Stimulated activated naive CD4-positive, alpha-beta T cell (primary cell): ENCODE measurements at places on chromosomes 12 and 14.

DNA sequence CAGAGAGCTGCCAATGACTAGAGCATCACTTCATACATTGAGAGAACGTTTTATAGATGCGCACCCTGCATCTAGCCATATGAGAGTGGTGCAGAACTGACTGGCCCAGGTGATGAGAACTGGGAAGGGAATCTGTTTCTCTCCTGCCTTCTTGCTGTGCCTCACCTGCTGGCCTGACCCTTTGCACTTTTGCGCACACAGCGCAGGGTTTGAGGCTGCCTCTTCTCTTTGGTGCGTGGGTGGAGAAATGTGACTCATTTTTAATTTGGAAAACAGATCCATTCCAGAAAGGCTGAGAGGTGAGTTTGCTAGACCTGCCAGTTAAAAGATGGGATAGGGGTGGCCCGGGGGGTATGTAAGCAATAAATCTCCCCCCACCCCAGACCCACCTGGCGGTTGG lies 453 bp upstream of the ESRRB start:
- DNase-seq = no peak

GRCh38 chr12:41419131-41419893 lies 231.2 kb downstream of the PDZRN4 start:
- no peak for DNase-seq

- DNase-seq = no peak
Observed at GRCh38 chr12:49292729-49293055, 2.3 kb upstream of the PRPH start.

DNA sequence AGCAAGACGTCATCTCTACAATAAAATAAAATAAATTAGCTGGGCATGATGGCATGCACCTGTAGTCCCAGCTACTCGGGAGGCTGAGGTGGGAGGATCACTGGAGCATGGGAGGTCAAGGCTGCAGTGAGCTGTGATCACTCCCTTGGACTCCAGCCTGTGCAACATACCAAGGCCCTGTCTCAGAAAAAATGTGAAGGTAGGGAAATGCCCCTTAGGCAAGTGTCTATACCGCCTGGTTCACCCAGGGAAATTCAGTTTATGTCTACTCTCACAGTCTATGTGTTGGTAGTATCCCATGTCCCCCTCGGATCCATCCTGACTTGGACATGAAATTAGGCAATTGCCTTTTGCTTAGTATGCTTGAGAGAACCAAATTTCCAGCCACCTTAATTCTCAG lies 88.4 kb upstream of the TMEM132C start:
- DNase-seq = no peak

- no peak for DNase-seq
Observed at GRCh38 chr14:89648510-89648909, 231.5 kb upstream of the FOXN3 start.

- no peak for DNase-seq
Observed at GRCh38 chr12:117097159-117097558, 2.1 kb downstream of the TESC start.

DNA sequence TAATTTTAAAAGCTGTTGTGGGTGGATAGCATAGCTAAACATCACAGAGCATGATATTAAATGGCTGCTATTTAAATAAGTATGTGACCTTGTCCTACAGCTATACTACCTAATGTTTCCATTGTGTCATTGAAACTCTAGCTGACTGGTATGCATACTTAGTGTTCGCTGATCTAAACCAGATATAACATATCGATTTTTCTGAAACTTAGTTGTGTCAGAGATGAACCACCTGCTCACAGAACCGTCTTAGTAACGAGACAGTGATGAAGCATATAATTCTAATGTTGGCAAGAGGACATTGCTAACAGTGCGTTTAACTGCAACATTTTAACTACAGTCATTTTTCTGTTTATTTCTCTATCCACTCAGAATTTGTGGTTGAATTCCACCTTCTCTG lies 36.1 kb upstream of the NUAK1 start:
- no peak for DNase-seq

GRCh38 chr12:102535306-102535705 lies 54.9 kb upstream of the IGF1 start:
- no peak for DNase-seq

DNA sequence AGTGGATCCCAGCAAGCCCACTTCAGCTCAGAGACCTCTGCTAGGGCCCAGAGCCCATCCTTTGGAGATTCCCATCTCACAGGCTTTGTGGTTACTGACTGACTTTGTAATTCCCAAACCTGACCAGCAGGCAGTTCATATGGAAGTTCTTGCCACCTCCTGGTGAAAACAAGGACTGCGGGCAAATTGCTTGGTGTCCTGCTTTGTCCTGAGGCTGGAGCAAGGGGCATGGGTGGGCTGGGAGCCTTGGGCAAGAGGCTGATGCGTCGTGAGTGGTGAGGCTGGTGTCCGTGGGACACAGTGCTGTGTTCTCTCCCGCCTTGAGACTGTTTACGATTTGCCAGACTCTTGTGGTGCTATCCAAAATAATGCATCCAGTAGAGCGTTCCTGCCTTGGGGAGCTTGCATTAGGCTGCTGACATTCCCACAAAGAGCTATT lies 91.0 kb downstream of the LRRC74A start:
- DNase-seq = no peak

- no peak for DNase-seq
Observed at GRCh38 chr14:70257526-70257925, 68.8 kb upstream of the SLC8A3 start.

GRCh38 chr12:6536894-6537579 lies 2.7 kb downstream of the GAPDH start:
- DNase-seq = no peak

GRCh38 chr12:65903691-65904383 lies 79.6 kb downstream of the HMGA2 start:
- DNase-seq = no peak

GRCh38 chr12:728781-729180 lies 23.6 kb upstream of the WNK1 start:
- peak; percentile 77 for DNase-seq

DNA sequence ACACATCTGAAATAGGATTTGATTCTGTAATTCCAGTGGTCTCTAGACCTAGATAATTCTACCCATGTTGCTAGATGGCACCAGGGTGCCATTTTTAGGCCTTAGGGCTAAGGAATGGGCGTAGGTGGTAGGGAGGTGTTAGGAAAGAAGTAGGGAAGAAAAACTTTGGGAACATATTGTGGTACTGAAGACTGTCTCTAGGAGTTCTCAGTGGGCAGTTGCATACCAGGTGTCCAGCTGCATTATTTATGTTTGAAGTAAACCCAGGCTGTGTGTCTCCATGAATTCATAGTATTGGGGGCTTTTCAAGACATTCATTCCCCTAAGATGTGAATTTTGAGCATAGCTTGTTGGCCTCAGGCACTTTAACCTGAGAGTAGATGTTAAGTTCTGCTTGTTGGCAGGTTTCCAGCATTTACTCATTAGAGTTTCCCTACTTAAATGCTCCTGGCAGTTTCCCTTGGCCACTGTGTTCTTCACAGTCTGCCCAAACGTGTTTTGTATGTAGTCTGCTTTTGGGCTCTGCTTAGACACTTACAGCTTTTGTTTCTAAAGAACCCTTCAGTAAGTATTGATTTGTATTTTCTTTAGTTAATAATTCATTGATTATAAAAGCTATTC lies 31.5 kb upstream of the CCT2 start:
- DNase-seq = no peak

GRCh38 chr12:102528111-102528510 lies 47.7 kb upstream of the IGF1 start:
- no peak for DNase-seq

DNA sequence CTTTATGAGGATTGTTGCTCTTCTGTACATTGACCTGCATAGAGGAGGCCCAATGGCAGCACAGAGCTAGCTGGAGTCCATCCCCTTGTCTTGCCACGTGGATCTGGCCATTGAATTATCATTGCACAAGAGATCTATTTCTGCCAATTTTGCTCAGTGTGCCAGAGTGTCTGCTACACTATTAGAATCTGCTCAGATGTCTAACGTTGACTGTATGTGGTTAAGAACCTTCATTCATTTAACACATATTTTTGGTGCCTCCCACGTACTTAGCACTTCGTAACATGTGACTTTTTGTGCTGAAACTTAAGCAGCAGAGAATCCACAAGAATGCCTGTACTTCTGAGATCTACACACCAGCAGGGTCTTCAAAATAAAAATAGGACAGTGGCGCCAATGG lies 166.0 kb upstream of the VASH1 start:
- DNase-seq = no peak

GRCh38 chr14:105075379-105076295 lies 10.4 kb upstream of the GPR132 start:
- no peak for DNase-seq

DNA sequence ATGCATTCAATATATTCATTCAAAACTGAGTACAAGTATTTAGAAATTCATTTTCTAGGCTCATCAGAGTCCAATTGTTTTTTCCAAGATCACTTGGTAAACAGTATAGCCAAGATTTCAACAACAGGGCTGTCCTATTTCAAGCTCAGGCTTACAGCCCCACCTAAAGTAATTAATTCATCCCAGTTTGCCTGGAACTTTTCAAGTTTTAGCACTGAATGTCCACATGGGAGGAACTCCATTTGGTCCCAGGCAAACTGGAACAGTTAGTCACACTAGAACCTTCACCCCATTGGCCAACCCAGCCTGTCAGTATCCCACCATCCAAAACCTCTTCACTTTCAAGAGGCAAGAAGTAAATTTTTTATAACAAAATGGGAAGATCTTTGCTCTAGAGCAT lies 210.9 kb downstream of the DPY19L2 start:
- no peak for DNase-seq

GRCh38 chr14:23434488-23435222 lies 805 bp downstream of the MYH7 start:
- no peak for DNase-seq

- no peak for DNase-seq
Observed at GRCh38 chr14:96511667-96512066, 9.5 kb downstream of the PAPOLA start.

DNA sequence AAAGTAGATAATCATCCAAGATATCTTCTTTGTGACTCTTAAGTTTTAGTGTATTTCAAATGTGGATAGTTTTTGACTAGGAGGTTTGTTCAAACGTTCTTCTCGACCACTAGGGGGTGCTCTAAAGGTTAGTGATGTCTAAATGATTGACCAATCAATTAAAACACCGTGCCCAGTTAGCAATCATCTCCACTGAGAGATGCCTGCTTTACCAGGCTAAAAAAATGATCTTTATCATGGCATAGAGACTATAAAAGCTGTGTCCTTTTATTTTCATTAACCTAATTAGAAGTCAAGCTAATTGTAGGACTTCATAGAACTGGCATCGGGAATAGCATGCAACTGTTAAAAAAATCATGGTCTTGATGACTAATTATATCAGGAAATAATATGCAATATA lies 153.9 kb downstream of the PRKCH start:
- no peak for DNase-seq

DNA sequence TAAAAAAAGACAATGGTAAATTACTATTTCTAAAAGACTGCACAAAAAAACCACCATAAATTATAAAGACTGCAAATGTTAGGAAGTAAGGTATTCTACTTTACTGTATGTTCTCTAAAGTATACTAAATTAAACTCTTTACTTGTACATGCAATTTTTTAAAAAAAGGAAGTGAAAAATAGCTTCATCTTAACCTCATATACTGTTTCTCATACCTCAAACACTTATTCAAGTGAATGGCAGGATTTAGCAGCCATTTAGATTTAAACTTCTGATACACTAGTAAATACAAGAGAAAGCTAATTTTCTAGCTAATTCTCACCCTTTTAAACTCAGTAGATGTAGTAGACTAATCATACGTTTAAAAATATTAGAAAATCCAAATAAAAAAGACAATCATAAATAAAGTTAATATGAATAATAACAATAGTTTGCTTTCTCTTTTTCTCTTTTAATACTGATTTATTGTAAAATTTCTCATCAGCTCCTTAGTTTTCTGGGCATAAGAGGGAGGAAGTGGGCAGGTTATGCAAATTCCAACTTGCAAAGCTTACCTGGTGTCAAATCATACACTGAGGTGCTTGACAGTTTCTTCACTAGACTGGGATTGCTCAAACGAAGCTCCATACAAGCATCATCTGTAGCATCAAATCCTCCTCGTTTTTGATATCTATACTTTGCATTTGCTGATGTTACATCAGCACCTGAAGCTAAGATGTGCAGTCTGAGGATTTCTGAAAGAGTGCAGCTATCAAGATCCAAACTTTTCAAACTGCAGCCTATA lies 71.0 kb upstream of the CFL2 start:
- no peak for DNase-seq

DNA sequence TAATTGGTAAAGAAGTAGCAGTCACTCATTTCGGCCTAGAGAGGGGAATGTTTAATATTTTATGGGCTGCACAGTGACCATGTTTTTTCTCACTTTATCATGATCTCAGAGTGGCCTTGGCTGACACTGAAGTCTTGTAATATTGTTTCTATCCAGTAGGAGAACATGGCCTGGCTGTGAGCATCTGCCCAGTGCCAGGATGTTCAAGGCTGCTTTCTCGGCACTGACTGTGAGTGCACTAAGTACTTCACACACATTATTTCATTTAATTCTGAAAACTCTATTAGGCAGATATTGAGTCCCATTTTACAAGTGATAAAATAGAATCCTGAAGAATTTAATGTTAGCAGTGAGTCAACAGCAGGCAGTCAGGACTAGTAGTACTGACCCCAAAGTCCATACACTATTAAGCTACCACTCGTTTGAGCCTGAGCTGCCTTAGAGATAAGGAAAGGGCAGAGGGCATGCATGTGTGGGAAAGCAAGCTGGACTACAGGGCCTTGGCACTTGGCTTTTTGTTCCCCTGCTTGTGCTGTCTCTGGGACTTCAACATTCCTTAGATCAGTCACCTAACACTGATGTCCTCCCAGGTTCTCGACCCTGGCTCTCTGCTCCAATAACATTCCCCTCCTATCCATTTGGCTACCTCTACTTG lies 42.2 kb upstream of the APPL2 start:
- no peak for DNase-seq

- no peak for DNase-seq
Observed at GRCh38 chr12:42481368-42481767, 108.2 kb downstream of the PRICKLE1 start.

DNA sequence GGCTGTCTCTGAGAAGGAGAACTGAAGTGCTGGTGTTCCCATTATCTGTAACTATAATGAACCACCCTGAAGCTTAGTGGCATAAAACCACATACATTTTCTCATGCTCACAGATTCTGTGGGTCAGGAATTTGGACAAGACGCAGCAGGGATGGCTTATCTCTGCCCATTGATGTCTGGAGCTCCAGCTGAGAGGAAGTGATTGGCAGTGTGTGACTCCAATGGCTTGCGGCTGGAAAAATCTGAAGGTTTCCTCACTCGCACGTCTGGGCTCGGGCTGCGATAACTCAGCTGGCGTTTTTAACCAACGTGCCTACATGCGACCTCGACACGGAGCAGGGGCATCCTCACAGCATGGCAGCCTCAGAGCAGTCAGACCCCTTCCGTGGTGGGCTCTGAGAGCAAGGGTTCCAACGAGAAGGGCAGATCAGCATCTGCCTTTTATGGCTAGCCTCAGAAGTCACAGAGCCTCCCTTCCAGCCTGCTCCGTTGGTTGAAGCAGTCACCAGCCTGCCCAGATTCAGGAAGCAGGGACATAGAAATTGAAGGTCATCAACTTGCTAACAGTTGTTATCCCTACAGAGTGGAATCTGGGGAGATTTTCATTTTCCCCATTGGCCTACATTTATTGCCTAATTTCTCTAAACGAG lies 143.3 kb upstream of the BCL2L14 start:
- no peak for DNase-seq

GRCh38 chr14:99971087-99971940 lies 93.9 kb upstream of the EVL start:
- DNase-seq = peak; percentile 87
